ENCODE measurements at places on chromosomes 13 and 19.

- no peak for DNase-seq
These were observed 17.1 kb upstream of the WASF3 start for GRCh38 chr13:26540334-26540733.

- no peak for DNase-seq
These were observed 331.3 kb downstream of the UQCRFS1 start for GRCh38 chr19:28881616-28882015.

DNA sequence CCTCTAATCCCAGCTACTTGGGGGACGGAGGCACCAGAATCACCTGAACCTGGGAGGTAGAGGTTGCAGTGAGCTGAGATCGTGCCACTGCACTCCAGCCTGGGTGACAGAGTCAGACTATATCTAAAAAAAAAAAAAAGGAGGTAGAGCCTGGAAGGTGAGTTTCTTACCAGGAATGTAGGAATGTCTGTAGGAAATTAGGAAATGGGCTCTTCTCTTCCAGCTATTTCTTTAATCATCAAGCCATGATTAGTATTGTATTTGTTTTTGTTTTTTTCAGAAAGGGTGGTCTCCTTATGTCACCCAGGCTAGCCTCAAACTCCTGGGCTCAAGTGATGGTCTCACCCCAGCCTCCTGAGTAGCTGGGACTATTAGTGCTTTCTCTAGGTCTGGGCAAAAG, 26.3 kb upstream of the SERP2 start:
- no peak for DNase-seq

- DNase-seq: no peak
These were observed 221.9 kb upstream of the PCDH17 start for GRCh38 chr13:57409656-57410055.

DNA sequence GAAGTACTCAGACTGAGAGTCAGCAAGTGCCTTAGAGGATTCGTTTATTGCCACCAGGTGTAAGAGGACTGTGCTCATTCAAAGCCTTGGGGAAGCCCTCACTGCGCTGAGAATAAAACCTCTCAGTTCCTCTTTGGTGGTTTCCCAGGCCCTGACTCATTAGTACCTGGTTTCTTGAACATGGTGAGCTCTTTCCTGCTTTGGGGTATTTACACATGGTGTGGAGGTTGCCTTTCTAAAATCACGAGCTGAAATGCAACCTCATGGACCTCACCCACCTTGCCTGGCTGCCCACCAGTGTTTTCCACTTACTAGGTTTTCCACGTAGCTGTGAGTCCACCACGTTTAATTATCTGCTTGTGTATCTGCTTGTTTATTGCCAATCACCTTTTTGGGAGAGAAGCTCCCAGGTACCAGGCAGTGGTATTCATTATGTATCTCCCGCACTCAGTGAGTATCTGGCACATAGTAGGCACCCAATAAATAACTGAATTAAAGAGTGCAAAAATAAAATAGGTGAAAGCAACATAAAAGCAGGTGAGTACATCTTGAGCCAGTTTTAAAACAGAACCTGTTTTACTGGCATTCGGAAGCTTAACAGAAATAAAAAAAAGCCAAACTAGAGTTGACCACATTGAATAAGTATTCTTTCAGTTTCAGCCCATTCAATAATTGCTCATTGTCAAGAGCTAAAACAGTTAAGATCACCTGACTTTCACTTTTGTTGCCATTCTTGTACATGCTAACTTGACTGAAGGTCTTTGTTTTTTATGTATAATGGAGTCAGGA, 533.0 kb downstream of the MYO16 start:
- DNase-seq: no peak

DNA sequence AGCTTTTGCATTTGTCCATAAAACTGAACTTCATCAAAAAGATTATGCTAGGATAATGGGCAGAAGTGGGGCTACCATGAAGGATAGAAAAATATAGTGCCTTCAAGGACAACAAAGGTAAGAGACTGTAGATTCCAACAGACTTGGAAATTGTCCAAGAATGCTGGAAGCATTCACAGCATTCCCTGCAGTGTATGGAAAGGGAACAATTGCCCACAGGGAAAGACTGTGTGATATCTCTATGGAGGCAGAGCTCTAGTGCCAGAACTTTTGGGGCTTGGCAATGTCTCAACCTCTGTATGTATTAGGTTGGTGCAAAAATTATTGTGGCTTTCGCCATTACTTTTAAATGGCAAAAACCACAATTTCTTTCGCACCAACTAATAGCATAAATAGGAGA, 1598.8 kb upstream of the MIR17HG start:
- DNase-seq: no peak

GRCh38 chr13:58960888-58961287, 1202.8 kb downstream of the DIAPH3 start:
- DNase-seq: no peak

DNA sequence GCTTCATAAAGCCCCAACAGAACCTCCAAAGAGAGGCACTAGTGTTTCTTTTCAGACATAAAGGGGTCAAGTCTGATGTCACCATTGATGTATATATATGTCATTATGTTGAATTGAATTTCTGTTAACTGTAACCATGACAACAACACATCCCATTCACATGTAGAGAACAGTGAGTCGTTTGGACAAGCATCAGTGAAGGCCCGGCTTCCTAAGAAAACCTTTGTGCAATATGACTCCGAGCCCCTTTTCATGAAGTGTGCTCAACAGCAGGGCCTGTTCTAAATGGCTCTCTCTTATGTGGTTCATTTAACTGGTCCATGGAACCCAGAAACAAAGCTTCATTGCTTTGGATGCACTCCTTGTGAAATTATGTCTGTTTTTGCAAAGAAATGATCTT, 67.2 kb upstream of the UBL3 start:
- DNase-seq: no peak

DNA sequence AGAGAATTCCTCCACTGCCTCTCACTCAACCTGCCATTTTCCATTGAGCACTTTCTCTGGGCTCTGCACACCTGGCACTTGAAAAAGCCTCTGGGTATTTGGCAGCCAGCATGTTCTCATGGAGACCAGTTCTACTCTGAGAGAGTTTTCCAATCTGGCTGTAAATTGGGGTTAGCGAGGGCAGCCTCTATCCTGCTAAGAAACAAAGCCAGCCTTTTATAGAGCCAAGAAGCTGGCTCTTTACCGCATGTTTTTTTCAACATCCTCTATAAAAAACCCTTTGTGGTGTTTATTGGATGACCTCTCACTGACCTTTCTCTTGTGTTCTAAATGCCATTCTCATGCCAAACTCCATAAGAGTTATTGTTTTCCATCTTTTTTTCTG, 52.6 kb upstream of the RCBTB2 start:
- no peak for DNase-seq

GRCh38 chr19:33861950-33862349, 65.3 kb downstream of the KCTD15 start:
- DNase-seq: peak; percentile 19

- peak; percentile 35 for DNase-seq
These were observed 17.8 kb upstream of the ADGRE5 start for GRCh38 chr19:14363183-14364097.

DNA sequence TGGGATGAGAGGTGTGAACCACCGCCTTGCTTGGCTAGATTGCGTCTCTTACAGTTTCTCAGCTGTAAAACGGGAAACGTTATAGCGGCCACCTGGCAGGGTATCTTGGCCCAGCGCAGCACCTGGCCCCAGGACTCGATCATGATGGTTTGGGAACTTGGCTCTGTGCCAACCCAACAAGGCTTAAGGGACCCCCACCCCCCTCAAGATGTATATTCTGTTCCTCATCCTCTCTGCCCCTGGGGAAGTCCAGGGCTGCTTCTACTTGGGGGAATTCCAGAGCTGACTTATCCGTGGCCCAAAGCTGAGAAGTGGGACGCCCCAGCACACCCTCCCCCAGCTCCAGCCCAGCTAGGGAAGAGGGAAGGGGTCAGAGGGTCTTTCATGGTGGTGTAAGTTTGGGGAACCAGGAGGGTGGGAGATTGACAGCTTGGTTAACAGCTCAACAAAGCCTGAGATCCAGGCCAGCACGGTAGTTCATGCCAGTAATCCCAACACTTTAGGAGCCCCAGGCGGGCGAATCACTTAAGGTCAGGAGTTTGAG, 695 bp downstream of the ICAM1 start:
- no peak for DNase-seq

DNA sequence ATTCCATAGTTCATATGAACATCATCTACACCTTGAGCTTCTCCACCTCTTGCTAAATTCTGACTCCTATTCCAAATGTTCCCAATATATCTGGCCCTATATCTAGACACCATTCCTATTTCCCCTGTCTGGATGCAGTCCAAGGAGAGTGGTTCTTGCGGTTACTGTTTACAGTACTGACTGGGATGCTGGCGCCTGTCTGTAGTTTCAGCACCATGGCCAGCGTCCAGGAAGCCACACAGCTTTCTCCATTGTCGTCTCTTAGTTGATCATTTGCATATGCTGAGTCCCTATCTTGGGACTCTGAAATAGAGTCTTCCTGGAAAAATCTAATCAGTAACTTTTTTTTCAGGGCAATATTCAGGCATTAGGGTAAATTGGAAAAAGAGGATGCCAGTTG, 14.9 kb downstream of the LAIR2 start:
- peak; percentile 54 for DNase-seq

Measured in body of pancreas (tissue), 4 donors.